ENCODE measurements at places on chromosomes 11 and 22. TPM values are rescaled to one million over a fixed set of nuclear protein-coding genes. Genes with fewer than 3 reads are reported as not detected.

Gene TEX12
- polyA plus RNA-seq = 0.23 TPM

- no peak for DNase-seq
These were observed 188.1 kb upstream of the PDGFD start for GRCh38 chr11:104352036-104352435.

- DNase-seq = no peak
These were observed 778.4 kb upstream of the FAT3 start for GRCh38 chr11:91446267-91446666.

GRCh38 chr22:44611880-44612496 is 90.0 kb upstream of the PRR5 start:
- DNase-seq = no peak

GRCh38 chr11:122210367-122210997 is 94.5 kb upstream of the BLID start:
- DNase-seq = no peak
